ENCODE measurements at places on chromosomes 4 and X.

GRCh38 chrX:150051096-150051495, 112.8 kb upstream of the EOLA2 start:
- DNase-seq: no peak

GRCh38 chr4:65019775-65020174, 610.5 kb upstream of the TECRL start:
- DNase-seq: no peak

DNA sequence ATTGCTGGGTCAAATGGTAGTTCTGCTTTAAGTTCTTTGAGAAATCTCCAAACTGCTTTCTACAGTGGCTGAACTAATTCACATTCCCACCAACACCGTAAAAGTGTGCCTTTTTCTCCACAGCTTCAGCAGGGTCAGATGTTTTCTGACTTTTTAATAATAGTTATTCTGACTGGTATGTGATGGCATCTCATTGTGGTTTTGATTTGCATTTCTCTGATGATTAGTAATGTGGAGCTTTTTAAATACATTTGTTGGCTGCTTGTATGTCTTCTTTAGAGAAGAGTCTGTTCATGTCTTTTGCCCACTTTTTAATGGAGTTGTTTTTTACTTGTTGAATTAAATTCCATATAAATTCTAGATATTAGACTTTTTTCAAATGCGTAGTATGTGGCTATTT, 257.5 kb upstream of the ANKRD50 start:
- DNase-seq: no peak

GRCh38 chrX:26889574-26889973, 573.6 kb downstream of the PPP4R3C start:
- DNase-seq: no peak

- DNase-seq: peak; percentile 95
Measured at GRCh38 chr4:140861359-140862176, 105.4 kb upstream of the TBC1D9 start.

- DNase-seq: no peak
Measured at GRCh38 chr4:7253837-7254236, 61.5 kb downstream of the SORCS2 start.

DNA sequence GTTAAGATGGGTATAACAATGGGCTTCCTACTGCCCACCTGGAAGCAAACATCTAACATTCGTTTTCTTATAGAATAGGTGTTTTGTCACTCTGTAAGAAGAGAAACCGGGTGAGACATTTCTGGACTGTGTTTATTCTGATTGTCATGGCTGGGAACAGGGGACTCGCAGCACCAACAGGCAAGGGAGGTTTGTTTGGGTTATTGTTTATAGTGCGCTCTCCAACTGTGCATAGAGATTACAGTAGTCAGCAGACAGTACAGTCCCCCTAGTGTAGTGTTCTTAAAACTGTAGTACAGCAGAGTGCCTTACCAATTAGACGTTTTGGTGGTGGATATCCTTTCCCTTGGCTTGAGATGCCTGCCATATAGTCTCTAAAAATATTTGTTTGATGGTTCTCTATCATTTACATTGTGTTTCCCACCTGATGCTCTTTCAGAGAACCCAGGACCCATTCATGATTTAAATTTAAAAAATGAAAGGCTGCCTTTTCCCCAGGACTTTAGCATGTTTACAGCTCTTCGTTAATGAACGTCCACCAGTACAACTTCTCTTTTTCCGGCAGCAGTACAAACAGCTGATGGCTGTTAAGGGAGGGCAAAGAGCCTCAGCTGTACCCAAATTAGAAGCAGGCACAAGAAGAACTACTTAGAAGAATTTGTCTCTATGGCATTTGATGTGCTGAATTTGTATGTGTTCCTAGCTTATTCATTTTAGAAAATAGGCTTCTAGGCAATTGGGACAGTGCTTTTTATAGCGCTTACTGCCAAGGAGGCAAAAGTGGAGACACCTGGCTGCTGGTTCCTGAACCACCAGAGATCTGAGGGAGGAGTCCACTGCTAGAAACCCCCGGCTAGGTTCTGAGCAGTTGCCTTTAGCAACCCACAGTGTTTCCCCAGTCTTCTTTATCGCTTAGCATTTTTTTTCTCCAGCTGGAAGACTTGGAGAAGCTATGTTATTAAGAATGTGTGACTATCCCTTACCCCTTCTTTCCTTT, 1.0 kb upstream of the RNF150 start:
- DNase-seq: peak; percentile 34

GRCh38 chr4:149885896-149886295, 70.3 kb upstream of the IQCM start:
- DNase-seq: no peak

GRCh38 chrX:103488332-103488731, 31.0 kb downstream of the RAB40A start:
- peak; percentile 8 for DNase-seq

- DNase-seq: no peak
Measured at GRCh38 chr4:107276052-107276451, 239.9 kb upstream of the DKK2 start.

All from cerebellar cortex (tissue), 1 donor.